ENCODE measurements at places on chromosomes 1 and 21. TPM values are rescaled to one million over a fixed set of nuclear protein-coding genes. Genes with fewer than 3 reads are reported as not detected.

GRCh38 chr1:1125945-1126344 lies 10.1 kb upstream of the C1orf159 start:
- no peak for DNase-seq

Gene FCRL5
- 0.40 TPM for total RNA-seq

Gene KCNA3
- total RNA-seq: 1.2 TPM

- DNase-seq: no peak
Measured at GRCh38 chr1:28126212-28126611, 37.8 kb upstream of the EYA3 start.

Gene OR2M3
- total RNA-seq: not detected

DNA sequence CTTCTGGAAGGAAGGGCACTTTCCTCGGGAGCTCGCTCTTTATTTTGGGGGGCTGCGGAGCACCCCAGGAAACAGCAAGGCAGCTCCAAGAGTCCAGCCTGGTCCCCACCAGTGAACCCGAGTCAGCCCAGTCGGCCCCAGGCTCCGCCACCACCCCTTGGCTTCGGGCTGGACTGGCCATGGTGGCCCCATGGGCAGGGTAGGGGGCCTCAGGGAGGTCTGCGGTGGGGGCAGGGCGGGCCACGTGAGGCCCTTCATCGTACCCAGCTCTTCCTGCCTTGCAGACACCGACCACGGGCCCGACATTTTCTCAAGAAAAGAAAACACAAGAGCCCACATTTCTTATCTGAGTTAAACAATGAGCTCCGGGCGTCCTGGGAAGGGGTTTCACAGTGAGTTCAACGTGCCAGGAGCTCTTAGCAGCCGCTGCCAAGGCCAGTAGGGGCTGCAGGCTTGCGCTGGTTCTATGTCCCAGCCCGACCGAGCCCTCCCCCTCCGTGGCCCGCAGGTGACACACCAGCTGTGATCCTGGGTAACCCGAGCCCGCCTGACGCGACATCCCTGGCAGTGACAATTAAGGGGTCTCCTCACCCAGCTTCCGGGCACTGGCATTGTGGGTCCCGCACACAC lies 66.2 kb downstream of the PRDM16 start:
- no peak for DNase-seq

DNA sequence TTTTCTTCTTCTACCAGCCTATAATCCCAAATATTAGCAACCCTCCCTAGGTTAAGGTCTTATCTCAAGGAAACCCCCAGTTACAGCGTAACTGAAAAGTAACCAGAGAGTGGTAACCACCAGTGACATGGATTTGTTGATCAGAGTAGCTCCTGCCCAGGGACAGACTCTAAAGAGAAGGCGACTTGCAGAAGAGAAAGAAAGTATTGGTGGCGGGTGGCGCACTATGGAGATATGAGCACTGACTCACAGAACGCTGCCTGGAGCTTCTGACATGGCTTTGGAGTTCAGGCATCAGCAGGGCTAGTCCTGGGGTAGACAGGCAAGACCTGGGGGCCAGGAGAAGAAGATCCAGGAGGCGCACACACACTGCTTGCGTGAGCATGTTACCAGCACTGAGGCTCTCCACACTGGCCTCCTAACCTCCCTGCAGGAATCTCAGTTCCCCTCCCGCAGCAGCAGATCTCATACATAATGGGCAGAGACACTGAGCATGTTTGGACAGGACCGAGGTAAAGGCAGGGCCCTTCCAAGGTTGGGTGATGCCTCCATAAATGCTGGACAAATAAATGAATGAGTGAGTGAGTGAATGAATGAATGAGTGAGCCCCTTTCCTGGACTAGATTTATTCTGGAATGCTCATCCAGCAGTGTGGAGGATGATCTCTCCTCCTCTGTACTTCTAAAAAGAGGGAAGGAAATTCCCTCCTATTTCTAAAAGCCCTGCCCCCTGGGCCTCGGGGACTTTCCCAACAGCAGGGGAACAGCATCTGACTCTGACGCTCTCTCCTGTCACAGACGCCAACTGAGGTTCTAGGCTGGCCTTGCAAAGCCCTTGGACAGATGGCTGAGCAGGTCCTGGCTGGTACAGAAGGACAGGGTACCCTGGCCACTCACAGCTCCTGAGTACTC lies 175.5 kb downstream of the CLIC6 start:
- peak; percentile 54 for DNase-seq

DNA sequence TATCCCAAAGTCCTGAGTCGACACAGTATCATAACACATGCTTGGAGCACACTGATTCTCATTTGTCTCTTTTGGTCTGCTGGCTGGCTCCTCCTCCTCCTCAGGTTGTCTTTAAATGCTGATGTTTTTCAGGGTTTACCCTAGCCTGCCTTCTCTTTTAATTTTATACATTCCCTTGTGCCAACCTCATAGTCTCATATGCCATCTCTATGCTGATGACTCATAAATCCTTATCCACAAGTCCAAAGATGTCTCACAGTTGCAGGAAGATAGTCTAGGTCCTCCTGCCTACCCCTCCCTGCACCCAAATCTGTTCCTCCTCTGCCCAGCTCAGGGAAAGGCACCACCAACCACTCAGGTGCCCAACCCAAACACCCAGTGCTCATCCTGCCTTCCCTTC lies 108.3 kb downstream of the SIPA1L2 start:
- DNase-seq: no peak

DNA sequence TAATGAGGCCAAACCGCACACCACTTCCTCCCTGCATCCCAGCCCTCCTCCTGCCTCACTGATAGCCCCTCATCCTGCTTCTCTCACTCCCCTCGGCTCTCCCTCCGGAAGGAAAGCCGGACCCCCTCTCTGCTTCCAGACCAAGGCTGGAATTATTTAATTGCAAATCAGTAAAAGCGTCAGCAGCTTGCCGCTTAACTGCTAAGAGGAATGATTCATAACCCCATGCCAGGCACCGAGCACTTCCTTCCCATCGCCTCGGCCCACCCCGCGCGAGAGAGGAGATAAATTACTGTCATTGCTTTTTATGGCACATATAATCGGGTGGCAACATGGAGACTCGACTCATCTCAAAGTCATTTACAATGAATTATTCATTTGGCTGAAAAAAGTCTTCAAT lies 77.3 kb downstream of the UBIAD1 start:
- DNase-seq: no peak

DNA sequence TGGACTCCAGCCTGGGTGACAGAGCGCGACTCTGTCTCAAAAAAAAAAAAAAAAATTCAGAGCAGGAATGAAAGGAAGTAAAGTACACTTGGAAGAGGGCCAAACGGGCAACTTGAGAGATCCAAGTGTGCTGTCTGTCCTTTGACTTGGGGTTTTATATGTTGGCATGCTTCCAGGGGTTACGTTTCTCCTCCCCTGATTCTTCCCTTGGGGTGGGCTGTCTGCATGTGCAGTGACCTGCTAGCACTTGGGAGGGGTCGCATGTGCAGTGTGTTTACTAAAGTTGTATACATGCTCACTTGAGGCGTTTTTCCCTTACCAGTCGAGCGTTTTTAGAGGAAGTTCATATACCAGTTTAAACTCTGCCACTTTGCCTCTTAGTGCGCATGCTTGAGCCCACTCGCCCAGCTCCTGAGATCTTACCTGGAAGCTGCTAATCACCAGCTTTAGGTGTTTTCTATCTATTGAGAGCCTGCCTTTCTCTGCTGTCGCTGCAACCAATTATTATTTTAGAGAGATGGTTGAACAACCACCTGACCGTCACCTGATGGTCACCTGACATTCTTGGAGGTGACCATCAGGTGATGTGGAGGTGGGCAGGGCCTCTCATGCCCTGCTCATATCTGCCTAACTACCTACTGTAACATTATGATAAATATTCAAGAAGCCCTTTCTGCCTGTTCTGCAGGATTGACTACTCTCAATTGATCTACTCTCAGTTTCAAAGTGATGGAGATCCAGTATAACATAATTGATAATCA lies 140.1 kb downstream of the MACF1 start:
- no peak for DNase-seq

DNA sequence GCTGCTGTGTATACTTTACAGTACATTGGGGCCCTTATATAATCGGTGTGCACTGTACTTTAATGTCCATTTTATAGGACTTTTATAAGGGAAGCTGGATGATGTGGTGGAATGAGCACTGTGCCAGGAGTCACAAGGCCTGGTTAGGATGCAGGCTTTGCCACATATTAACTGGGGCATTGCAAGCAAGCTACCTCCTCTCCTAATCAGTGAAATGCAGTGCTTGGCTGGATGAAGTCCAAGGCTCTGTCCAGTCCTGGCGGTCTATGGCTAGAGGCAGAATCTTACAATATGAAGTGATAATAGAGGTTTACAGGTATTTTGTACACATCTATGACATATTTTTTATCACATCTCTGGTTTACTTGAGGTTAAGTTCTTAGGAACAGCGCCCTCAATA lies 1.7 kb upstream of the PKP1 start:
- DNase-seq: no peak

Gene VAV3
- 1.6 TPM for total RNA-seq

- DNase-seq: no peak
Measured at GRCh38 chr1:194045416-194045815, 859.0 kb upstream of the B3GALT2 start.

DNA sequence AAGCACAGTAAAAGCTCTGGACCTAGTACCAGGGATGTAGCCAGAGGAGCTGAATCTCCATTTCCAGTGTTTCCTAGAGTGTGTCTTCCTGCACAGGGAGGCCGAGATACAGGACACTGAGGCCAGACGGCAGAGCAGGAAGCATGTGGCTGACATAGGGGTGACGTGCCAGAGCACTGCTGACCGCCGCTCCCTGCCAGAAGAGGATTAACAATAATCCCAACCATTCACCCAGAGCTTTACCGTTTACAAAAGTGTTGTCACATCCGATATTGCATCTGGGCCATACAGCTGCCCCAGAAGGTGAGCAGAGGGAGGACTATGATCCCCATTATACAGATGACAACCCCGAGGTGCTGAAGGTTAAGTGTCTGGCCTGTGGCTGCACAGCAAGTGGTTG lies 5.8 kb upstream of the CLDN19 start:
- DNase-seq: no peak

DNA sequence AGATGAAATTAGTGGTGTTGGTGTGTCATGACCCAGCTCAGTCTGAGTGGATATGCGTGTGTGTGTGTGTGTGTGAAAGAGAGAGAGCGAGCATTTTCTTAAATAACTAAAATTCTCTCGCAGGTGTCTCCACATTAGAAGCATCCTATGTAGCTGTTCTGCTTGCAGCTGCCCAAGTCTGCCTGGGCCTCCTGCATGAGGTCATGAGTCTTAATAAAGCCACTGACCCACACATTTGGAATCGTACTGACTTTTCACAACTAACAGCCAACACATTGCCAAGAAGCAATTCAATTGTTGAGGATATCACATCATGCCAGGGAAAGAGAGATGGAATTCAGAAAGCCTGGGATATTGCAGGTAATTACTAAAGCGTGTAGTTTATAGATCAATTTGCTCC lies 238.2 kb upstream of the AJAP1 start:
- DNase-seq: no peak

GRCh38 chr1:159786465-159786864 lies 5.7 kb downstream of the DUSP23 start:
- DNase-seq: no peak

Gene SPATA45
- total RNA-seq: not detected

Gene S100A1
- total RNA-seq: 0.88 TPM

- no peak for DNase-seq
Measured at GRCh38 chr1:161008869-161009510, 12.0 kb downstream of the F11R start.

- DNase-seq: peak; percentile 30
Measured at GRCh38 chr1:33275706-33276572, 19.6 kb downstream of the ZNF362 start.

Gene TAS1R1
- total RNA-seq: not detected

DNA sequence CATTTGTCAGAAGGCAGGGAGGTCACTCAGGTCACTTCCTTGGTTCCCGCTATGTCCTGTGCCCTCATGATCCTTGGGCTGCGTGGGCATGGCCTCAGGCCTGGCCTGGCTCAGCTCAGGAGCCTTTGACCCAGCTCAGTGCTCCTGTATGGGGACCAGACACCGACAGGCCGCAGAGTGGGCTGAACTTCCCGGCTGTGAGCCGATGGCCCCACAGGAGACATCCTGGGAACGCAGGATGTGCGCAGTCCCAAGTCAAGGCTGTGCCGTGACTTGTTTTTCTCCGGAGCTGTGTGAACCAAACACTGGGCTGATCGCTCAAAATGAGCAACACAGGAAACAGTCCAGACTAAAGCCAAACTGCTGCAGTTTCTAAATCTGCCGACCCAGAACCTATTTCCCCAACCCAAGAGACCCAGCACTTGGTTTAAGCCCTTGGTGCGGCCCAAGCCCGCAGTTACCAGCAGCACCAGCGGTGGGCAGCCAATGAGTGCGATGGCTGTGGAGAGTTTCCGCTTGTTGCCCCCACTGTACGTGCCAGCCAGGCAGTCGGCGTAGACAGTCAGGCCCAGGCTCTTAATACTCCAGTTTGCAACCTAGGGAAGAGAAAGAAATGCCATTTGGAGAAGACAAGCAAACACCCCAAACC lies 92.3 kb upstream of the GCLM start:
- DNase-seq: no peak

DNA sequence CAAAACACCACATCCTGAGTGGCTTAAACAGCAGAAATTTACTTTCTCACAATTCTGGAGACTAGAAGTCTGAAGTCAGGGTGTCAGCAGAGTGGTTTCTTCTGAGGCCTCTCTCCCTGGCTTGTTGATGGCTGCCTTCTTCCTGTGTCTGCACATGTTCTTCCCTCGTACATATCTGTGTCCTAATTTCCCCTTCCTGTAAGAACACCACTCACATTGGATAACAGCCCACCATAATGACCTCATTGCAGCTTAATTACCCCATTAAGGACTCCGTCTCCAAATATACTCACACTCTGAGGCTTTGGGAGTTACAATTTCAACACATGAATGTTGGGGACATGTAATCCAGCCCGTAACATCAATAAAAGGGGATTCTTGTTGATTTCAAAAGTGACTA lies 23.4 kb downstream of the C8A start:
- no peak for DNase-seq

Gene BARHL2
- total RNA-seq: not detected

GRCh38 chr21:37645848-37646247 lies 270.4 kb downstream of the KCNJ6 start:
- DNase-seq: no peak

Gene CD247
- 0.48 TPM for total RNA-seq

DNA sequence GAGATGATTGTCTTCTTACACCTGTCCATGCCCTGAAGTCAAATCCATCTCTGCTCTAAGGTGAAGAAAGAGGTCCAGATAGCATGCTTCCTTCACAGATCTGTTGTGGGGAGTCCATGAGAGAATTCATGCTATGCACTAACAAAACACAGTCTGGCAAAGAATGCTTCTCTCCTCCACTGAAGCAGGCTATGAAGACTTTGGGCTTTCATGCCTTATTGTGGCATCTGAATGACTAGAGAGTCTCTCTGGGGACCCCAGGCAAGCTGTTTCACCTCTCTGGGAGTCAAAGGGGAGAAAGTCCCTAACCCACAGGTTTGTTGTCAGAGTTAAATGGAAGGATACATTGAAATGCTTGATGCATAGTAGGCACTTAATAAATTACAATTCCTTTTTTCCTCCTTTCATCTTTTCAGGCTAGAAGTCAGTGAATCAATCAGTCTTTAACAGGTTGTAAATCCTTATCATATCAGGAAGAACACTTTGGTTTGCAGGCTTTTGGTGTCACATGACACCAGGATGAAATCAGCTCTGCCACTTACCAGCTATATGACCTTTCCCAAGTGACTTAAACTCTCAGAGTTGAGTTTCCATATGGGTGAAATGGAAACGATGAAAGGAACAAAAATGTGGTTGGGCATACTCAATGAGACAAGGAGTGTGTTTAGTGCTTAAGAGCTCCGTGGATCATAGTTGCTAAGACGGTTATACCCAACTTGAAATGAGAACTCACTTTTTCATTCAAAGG lies 200.1 kb upstream of the DAB1 start:
- DNase-seq: no peak

Data from right lobe of liver (tissue), 6 donors.